ENCODE measurements at places on chromosomes 2 and 18. TPM values are rescaled to one million over a fixed set of nuclear protein-coding genes. Genes with fewer than 3 reads are reported as not detected.

DNA sequence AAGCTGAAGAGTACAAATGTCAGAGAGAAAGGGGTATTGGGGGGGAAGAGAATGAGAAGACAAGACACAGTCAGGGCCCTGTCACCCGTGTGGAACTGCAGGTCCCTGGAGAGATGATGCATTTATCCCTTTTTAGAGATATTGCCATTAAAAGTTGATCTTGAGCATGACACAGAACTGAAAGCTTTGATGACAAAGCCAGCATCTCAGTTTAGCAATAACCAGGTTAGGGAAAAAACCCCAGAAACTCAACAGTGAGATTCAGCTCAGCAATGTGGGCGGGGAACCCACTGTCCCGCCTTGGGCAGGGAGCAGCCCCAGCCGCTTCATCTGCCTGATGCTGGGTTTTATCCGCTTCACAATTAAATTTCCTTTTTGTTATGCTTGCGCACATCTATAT lies 181.1 kb downstream of the NEDD4L start:
- no peaks in the 10 kb centered on the region for H3K27me3 ChIP-seq
- no peaks in the 10 kb centered on the region for H3K36me3 ChIP-seq
- H3K27ac ChIP-seq = no peak overlapping the region

DNA sequence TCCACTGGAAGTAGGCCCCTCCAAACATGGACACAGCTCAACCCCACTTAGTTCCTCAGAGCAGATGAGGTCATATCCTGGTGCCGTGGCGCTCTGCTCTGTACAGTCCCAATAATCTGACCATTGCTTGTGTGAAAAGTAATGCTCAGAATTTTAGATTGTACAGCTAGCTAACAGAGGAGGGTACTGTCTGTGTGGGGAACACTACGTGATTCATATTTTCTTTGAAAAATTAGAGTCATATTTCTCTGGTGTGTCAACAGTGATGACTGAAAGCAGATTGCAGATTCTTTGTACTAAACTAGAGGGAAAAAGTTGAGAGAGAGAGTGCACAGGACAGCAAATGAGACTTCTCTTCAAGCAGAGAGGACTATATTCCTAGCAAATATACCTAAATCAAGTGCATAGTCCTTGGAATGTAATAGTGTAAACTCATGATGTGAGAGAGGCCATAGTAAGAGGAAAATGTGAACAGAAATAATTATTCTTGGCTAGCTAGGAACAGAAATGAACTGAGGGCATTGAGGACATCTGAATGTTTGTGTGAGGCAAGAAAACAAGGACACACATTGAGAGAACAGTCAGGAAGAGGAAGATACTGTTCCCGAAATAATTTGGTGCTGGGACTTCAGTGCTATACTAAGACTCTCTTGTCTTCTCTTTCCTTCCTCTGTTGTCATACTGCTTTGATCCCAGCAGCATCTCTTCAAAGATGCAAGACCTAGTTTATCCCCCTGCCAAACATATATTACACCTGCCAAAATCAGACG lies 157.0 kb upstream of the RND3 start:
- no peaks in the 10 kb centered on the region for H3K36me3 ChIP-seq
- H3K4me1 ChIP-seq = no peaks in the 10 kb centered on the region
- DNase-seq = peak; percentile 14
- H3K4me3 ChIP-seq = no peak overlapping the region
- H3K27ac ChIP-seq = no peak overlapping the region

DNA sequence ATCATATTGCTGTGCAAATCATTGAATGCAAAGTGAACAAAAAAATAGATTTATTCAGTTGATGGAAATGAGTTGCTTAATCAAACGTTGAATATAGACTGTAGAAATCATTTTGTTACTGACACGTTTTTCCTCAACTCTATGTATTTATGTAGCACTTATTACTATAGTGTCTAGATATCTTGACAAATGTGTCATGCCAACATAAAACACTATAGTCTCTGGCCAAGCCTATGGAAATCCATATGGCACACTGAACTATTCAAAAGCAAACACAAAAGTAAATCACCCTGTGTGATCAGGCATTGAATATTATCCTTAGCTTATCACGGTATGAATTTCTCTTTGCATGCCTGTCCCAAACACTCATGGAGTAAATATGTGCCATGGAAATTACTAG lies 131.3 kb downstream of the ZNF804A start:
- H3K4me3 ChIP-seq = no peak overlapping the region
- no peaks in the 10 kb centered on the region for H3K4me1 ChIP-seq
- H3K27ac ChIP-seq = no peak overlapping the region
- no peak for DNase-seq
- H3K27me3 ChIP-seq = no peaks in the 10 kb centered on the region

DNA sequence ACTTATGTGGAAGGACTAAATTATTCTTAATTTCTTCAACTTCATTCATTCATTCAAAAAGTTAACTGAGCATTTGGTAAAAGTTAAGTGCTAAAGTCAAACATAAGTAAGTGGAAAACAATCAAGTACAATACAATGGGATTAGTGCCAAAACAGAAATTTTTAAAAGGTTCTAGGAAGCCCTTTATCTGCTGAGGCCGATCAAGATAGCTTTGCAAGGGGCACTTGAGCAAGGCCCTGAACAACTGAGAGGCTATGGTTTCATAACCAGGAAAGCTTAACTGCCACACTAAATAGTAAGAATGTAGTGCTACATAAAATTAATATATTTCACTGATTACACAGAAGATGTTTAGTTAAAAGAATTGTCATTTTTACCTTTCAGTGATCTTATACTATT lies 76.5 kb downstream of the NOL10 start:
- peaks cover 15% of the 10 kb centered on the region for H3K36me3 ChIP-seq
- peaks cover 3% of the 10 kb centered on the region for H3K4me1 ChIP-seq
- DNase-seq = no peak
- no peak overlapping the region for H3K27ac ChIP-seq
- no peak overlapping the region for H3K4me3 ChIP-seq

DNA sequence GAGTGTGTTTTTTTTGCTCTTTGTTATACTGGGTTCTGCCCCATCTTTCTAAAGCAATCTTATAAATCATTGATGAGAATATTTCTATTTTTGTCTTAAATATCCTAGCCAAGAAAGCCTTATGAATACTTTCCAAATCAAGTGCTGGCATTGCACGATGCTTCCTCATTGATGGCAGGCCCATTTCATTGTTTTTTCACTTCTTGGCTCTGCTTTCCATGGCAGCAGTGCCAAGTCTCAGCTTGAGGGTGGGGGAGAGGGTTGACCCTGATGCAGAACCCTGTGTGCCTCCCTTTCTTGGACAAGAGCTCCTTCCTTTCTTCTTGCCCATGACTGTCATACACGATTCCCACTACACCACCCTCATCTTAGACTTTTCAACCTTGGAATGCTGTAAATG lies 16.7 kb upstream of the CELF4 start:
- H3K4me3 ChIP-seq = no peak overlapping the region
- H3K27me3 ChIP-seq = no peaks in the 10 kb centered on the region
- H3K27ac ChIP-seq = no peak overlapping the region
- DNase-seq = no peak
- H3K36me3 ChIP-seq = no peaks in the 10 kb centered on the region

- H3K4me3 ChIP-seq = no peak overlapping the region
- no peaks in the 10 kb centered on the region for H3K36me3 ChIP-seq
- H3K4me1 ChIP-seq = peaks cover 13% of the 10 kb centered on the region
- no peaks in the 10 kb centered on the region for H3K27me3 ChIP-seq
Measured at GRCh38 chr2:29033656-29034055, 40.7 kb downstream of the PCARE start.

DNA sequence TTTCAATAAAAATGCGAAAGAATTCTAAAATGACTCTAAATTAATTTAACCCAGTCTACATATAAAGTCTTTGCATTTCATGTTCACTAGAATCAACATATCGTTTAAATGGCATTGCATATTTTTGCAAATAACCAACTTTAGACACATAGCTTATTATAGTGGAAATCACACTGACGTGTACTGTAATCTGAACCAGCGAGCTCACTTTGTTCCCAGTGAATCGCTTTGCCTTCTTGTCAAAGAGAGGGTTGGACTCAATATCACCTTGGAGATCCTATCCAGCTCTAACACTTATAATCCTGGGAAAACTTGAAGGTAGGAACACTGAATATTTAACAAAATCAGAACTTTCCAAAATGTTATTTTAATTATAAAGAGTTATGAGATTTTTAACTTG lies 108.2 kb downstream of the GALNT1 start:
- H3K27ac ChIP-seq = no peak overlapping the region
- no peak for DNase-seq
- H3K4me3 ChIP-seq = no peak overlapping the region
- H3K4me1 ChIP-seq = no peaks in the 10 kb centered on the region

DNA sequence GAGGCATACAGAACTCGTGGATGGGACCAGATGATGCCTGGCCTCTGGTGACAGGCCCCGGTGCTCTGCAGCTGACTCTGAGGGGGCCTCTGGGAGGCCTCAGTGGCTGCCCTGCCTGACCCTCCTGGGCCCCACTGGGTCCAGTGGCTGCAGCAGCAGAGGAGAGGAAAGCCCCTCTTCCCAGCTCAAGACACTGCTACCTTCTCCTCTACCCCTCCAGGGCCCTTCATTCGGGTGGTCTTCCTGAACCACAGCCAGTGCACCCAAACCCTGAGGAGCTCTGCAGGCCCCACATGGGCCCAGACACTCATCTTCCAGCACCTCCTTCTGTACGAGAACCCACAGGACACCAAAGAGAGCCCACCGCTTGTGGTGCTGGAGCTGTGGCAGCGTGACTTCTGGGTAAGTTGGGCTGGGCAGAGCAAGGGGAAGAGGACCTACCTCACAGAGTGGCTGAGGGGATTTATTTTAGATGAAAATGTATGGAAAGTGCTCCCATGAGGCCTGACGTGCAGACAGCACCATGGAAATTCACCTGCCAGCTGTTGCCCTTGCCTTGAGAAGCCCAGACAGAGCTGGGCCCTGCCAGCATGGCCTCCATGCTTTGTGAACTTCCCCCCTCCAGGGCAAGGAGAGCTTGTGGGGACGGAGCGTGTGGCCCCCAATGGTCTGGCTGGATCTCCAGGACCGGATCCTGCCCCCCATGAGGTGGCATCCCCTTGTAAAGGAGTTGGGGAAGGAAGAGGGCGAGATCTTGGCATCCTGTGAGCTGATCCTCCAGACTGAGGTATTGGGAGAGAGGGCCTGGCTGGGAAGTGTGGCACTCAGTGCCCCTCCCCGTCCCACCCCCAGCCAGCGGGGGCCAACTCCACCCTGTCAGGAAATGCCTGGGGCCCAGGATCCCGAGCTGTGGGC lies 46.3 kb downstream of the LMAN2L start:
- no peak overlapping the region for H3K27ac ChIP-seq
- H3K4me1 ChIP-seq = no peaks in the 10 kb centered on the region
- H3K27me3 ChIP-seq = no peaks in the 10 kb centered on the region
- no peak overlapping the region for H3K4me3 ChIP-seq
- no peaks in the 10 kb centered on the region for H3K36me3 ChIP-seq

DNA sequence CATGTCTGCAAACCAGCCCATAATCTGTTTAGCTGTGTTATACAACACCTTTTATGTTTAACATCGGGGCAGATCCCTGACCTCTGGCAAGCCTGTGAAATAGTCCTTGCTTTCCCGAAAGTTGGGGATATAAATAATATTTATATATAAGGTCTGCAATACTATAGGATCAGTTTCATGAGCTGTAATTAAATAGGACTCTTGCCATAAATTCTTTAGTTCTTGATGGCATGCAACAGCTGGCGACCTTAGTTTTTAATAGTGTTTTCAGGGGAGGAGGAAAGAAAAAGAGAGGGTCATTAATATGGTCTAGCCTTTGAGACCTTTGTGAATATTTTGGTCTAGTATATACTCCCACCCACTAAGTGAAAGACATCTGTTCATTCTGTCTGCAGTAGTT lies 166.5 kb downstream of the MTX2 start:
- H3K27me3 ChIP-seq = no peaks in the 10 kb centered on the region
- peak; percentile 31 for DNase-seq
- H3K36me3 ChIP-seq = no peaks in the 10 kb centered on the region
- peak overlapping the region; percentile 22 for H3K27ac ChIP-seq
- no peak overlapping the region for H3K4me3 ChIP-seq
- peaks cover 16% of the 10 kb centered on the region for H3K4me1 ChIP-seq

- DNase-seq = no peak
- H3K36me3 ChIP-seq = no peaks in the 10 kb centered on the region
- no peaks in the 10 kb centered on the region for H3K4me1 ChIP-seq
- no peak overlapping the region for H3K27ac ChIP-seq
Measured at GRCh38 chr2:75489721-75490120, 71.0 kb downstream of the EVA1A start.

DNA sequence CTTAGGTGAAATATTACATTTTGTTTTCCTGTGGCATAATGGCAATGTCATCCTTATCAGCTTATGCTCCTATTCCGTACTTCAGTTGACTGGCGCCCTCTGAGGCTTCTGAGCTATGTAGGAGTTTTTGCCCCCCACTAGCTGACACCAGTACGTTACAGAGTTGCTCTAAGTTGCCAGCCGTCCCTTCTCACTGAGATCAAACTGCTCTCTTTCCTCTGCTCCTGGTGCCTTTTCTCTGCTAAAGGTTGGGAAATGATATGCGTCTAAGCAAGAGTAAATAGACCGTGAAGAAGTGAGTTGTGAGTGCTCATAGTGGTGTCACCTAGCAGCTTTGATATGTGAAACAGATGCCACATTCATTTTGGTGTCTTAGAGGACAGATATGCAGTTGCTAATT lies 99.2 kb downstream of the RAPGEF4 start:
- peak overlapping the region; percentile 4 for H3K27ac ChIP-seq
- DNase-seq = peak; percentile 59
- H3K4me1 ChIP-seq = peaks cover 22% of the 10 kb centered on the region
- no peak overlapping the region for H3K4me3 ChIP-seq
- no peaks in the 10 kb centered on the region for H3K36me3 ChIP-seq

DNA sequence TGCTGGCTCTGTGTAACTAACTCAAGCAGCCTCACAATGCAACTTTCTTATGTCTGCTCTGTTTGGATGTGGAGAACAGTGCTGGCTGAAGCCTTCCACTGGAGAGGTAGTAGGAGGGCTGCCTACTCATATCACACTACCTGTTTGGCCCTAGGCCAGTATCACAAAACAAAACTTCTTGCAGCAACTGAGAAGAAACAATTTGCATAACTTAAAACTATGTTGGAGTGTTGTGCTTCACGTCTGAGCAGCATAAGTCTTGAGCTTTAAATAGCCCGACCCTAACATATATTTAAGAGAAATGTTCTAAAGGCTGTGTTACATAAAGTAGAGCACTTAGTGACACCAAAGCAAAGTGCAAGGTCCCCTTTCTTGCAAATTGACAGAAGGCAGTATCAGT lies 204.9 kb upstream of the ACVR2A start:
- H3K4me3 ChIP-seq = no peak overlapping the region
- peaks cover 25% of the 10 kb centered on the region for H3K4me1 ChIP-seq
- no peak for DNase-seq
- H3K27me3 ChIP-seq = no peaks in the 10 kb centered on the region
- no peak overlapping the region for H3K27ac ChIP-seq
- no peaks in the 10 kb centered on the region for H3K36me3 ChIP-seq

GRCh38 chr18:79789091-79789891 lies 8.4 kb upstream of the KCNG2 start:
- no peaks in the 10 kb centered on the region for H3K27me3 ChIP-seq
- H3K4me3 ChIP-seq = no peak overlapping the region
- H3K4me1 ChIP-seq = peaks cover 10% of the 10 kb centered on the region
- no peaks in the 10 kb centered on the region for H3K36me3 ChIP-seq
- H3K27ac ChIP-seq = no peak overlapping the region

TUBA4A gene
- 197 TPM for total RNA-seq

TTN gene
- 26.2 TPM for total RNA-seq

RUFY4 gene
- total RNA-seq = not detected

CHRNG gene
- total RNA-seq = 36.6 TPM

MATN3 gene
- total RNA-seq = 0.40 TPM

GLB1L gene
- total RNA-seq = 2.9 TPM

GAL3ST2 gene
- not detected for total RNA-seq

FIGLA gene
- total RNA-seq = not detected

SERPINB7 gene
- not detected for total RNA-seq

CHST9 gene
- 9.2 TPM for total RNA-seq

HDAC4 gene
- 11.3 TPM for total RNA-seq

Data from SJCRH30 (cell line).